ENCODE measurements at places on chromosomes 4 and X.

DNA sequence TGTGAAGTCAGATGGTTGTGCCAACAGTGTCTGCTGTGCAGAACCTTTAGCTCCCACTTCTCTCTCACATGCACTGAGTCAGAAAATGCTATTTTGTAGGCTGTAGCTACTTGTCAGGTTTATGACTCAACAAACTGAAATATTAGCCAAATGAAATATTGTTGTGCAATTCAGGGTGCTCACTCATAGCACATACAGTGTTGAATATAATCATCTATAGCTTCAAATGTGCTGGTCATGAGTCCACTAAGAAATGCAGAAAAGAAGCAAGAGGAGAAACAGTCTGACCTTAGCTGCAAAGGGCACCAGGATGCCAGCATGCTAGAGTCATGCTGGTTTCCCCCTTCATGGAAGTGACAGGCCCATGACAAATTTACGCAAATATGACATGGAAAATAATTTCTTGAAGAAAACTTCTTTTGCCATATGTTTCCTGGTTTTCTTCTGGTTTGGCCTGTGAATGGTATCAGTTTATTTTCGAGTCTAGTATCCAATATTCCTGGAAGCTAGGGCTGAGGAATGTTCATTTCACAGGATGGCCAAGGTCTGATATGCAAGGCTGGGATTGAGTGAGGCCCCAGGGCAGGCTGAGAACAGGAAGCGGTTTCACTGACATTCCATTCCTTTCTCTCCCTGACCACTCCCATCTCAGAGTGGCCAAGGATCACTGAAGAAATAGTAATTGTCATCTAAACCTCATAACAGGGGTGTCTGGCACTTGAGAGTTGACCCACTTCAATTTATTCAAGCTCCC, 10.3 kb upstream of the CXCL2 start:
- no peak for DNase-seq

DNA sequence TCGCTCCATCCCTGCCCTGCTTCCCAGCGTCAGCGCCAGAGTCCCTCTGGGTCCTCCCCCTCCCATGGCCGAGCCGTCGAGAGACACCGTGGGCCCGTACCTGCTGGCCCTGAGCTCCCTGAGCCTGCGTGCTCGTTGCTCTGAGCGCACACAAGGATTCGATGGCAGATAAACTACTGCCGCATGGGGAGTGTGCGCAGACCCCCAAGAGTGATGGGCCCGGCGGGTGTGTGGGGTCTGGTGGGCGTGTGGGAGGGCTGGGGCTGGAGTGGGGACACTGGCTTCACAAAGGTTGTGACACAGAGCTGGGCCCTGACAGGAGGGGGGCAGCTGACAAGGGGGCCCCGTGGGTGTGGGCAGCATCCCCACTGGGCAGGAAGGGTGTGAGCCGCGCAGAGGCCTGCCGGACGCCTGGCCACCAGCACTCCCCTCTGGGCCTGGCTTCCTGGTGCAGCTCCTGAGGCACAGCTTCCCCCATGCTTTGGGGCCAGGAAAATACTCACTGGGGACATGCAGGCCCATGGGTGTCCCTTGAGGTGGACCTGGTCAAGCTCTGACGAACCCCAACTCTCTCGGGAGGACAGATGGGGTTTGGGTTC, 4.8 kb upstream of the RGS12 start:
- no peak for DNase-seq

- no peak for DNase-seq
These were observed 34.4 kb downstream of the AGTR2 start for GRCh38 chrX:116204932-116205331.

- DNase-seq: no peak
These were observed 1.6 kb downstream of the OTUD4 start for GRCh38 chr4:145178740-145179280.

GRCh38 chr4:109207061-109207460, 95.4 kb downstream of the COL25A1 start:
- DNase-seq: no peak

DNA sequence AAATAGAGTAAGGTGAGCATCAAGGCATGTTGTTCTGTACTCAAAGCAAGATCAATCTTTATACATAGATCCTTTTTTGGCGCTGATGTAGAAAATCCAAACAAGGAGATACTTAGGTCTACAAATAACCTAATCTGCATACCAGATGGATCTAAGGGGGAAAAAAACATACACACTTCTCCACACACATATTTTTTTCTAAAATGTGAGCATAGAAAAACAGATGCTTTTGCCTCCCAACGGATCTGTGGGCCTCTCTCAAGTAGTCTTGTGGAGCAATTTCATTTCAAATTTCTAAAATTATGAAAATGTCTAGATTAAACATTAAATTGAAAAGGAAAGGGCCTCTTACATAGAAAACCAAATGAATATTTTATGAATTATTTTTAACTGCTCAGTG, 166.1 kb downstream of the GRIA3 start:
- no peak for DNase-seq

DNA sequence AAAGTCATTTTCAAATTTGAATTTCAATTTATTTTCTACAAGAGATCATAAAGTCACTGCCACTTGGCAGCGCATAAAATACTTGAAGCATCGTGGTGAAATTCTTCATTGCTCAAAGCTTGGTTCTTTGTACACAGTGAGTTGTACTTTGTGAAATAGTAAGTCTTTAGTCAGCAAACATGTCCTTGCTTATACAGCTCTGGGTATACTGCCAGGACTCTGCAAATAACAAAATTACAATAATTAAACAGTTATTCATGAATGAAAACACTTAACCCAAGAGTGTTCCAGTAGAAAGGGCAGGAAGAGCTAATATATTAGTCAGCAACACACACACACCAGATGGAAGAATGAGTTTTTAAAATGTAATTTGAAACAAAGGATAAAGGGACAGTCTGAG, 1300.9 kb upstream of the DIAPH2 start:
- no peak for DNase-seq

All from T-cell (primary cell).